NCI-H446 (cell line): ENCODE measurements at places on chromosomes 3 and 15.

DNA sequence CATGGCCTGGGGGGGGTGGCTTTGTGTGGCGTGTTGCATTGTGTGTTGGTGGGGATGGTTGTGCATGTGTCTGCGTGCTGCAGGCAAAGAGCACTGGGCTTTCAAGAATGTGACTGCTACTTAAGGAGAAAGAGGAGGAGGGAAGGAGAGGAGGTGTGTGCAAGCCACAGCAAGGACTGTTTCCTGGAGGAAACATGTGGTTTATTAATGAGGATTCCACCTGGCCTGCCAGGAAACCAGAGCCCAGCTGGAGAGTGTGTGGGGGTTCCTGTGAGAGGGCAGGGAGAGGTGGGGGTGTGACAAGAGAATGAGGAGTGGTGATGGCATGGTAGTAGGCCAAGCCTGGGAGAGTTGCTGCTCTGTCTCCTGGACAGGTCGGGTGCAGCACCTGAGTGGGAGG is 258.1 kb upstream of the ROPN1 start:
- no peak for DNase-seq

GRCh38 chr3:193761969-193762368 is 169.0 kb downstream of the OPA1 start:
- no peak for DNase-seq

DNA sequence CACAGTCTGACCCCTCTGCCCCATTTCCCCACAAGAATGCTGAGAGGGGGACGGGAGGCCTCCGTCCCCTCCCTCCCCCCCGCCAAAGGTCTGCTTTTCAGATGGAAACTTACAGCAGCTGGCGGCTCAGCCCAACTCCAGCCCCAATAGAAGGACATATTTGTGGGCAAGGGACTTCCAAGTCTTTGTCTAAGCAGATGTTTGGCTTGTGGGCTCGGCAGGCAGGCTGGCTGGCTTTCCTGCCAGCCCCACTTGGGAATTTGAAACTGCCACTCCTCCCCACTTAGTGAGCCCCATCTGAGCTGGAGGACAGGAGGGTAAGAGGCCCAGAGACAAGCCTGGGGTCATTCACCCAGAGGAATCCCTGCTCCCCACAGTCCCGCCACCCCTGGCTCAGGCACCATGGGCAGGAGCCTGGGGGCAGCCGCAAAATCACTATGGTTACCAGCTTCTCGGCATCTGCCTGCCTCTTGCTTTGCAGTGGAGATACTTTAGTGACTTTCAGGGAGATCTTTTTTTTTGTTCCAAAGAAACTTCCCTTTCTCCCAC is 53.6 kb downstream of the LMCD1 start:
- no peak for DNase-seq

DNA sequence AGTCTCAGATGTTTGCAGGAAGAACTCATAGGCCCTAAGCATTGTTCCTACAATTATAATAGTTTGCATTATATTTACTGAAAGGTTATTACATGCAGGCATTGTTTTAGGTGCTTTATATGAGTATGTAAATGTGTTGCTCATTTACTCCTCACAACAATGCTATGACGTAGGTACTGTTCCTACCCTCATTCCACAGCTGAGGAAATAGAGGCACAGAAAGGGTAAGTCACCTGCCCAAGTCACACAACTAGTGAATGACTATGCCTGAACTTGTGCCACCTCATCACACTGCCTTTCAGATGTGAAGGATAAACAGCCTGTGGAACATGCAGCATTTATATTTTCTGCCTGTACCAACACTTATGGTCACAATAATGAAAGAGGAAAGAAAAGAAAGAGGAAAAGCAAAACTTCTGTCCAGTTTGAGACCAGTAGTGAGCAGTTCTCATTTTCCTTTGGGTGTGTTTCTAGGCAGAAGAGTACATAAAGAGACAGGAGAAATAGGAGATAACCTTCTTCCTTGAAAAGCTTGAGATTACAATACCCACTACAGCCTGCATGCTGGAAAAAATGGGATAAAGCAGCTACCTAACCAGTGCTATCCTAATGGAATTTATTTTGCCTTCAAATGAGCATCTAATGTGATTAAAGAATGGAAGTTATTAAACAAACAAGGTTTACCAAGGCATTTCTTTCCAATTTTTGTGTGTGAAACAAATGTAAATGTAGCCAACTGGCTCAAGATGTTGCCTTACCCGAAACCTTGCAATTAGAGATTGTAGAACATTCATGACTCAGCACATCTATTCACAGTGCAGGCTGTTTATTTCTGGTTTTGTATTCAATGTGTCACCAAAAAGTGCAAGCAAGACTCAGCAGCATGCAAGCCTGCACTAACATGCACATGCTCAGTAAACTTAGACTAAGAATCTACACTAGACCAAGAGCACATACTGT is 20.5 kb upstream of the ENTPD3 start:
- no peak for DNase-seq
